Glomerular endothelial cell (primary cell): ENCODE measurements at places on chromosomes 3 and 15.

- DNase-seq = no peak
Measured at GRCh38 chr3:185896636-185897035, 41.2 kb downstream of the TRA2B start.

- DNase-seq = no peak
Measured at GRCh38 chr3:105527949-105528348, 161.2 kb downstream of the ALCAM start.

- no peak for DNase-seq
Measured at GRCh38 chr3:71725271-71725991, at the start of gene EIF4E3. EIF4E3 (minus strand) TSS chr3:71725402; CDS start chr3:71725367, 35 bp downstream.

- DNase-seq = no peak
Measured at GRCh38 chr3:104687362-104687761, 679.3 kb upstream of the ALCAM start.

DNA sequence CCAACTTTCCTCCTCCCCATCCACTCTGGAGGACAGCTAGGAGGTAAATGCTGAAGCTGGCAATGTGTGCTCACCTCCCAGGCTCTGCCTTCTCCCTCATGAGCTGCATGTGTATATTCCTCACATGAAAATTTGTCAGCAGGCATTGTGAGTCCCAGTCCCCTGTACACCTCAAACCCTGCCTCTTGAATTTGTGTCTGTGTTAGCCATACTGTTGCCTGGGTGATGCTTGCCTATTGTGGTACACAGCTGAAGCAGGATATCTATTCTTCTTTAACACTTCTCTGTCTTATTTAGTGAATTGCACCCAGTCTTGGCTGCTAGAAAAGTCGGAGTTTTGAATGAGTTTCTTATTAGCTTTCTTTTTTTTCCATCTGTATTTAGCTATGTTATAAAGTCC is 586.0 kb upstream of the TGFBR2 start:
- no peak for DNase-seq

DNA sequence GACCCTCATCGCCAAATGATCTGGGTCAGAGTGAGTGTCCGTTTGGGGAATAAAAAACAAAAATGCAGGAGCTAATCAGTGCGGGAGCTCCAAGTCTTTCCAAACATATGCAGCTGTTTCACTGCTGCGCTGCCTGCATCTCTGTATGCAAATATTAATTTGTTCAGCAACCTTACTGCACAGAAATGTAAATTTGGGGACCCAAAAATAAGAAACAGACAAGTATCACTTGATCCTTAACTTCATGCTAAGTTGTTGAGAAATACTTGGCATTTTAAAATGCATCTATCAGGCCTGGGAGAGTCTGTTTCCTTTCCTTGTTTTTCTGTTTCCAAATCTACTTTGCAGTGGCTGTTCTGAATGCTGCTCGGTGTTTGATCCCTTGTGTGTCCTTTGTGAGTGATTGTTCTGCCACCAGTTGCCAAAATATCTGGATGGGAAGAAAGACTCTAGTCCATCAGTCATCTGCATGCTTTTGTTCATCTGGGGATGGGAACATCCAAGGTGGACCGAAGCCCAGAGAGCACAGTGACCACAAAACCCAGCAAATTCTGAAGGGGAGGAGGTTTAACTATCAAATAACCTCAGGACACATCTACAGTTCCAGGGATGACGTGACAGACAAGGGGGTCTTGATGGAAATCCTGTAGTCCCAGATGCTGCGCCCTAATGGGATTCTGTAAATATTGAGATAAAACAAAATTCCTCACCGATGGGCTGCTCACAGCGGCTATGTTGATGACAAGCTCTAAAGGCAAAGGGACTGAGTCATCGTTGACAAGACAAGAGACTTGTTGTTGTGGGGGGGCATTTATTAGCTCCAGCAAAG is 199.5 kb upstream of the WNT5A start:
- DNase-seq = no peak

DNA sequence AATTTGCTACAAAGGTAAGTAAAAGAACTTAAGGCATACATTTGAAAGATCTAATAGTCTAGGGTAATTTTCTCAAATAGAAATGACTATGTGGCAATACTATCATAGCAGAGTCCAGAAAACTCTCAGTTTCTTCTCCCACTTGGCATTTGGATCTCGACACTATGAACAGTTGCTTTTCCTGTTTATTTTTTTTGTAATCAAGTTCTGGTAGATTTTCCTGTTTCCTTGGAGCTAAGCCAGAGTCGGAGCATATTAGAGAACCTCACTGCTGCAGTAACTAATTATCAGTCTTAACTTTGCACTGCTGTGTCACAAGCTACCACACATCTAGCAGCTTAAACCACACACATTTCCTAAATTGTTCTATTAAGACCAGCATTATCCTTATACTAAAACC is 44.9 kb upstream of the ZNF385D start:
- DNase-seq = no peak

DNA sequence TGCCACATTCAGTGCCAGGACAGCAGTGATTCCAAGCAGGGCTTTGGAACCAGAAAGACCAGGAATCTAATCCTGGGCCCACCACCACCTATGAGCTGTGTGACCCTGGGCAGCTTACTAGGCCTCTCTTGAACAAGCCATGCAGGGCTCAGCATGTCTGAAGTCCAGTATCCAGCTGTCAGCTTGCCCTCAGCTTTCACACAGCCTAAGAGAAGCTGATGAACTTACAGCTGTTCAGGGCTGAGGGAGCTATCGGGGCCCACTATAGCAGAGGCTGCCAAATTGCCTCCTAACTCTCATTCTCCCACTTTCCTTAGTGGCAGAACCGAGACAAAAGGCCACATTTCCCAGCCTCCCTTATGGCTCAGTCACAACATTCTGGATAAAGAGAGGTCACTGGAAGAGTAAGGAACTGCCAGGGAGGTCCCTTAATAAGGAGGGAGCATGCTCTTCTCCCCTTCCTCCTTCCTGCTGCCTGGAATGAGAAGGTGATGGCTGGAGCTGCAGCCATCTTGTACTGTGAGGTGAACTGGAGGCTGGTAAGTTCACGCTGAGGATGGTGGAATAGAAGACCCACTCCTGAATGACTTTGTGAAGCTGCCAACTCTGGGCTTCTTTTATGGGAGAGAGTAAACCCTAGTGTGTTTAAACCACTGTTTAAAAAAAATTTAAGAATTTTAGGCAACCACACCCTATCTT is 34.5 kb downstream of the FEM1B start:
- DNase-seq = no peak
